ENCODE measurements at places on chromosomes 12 and 14. TPM values are rescaled to one million over a fixed set of nuclear protein-coding genes. Genes with fewer than 3 reads are reported as not detected.

DNA sequence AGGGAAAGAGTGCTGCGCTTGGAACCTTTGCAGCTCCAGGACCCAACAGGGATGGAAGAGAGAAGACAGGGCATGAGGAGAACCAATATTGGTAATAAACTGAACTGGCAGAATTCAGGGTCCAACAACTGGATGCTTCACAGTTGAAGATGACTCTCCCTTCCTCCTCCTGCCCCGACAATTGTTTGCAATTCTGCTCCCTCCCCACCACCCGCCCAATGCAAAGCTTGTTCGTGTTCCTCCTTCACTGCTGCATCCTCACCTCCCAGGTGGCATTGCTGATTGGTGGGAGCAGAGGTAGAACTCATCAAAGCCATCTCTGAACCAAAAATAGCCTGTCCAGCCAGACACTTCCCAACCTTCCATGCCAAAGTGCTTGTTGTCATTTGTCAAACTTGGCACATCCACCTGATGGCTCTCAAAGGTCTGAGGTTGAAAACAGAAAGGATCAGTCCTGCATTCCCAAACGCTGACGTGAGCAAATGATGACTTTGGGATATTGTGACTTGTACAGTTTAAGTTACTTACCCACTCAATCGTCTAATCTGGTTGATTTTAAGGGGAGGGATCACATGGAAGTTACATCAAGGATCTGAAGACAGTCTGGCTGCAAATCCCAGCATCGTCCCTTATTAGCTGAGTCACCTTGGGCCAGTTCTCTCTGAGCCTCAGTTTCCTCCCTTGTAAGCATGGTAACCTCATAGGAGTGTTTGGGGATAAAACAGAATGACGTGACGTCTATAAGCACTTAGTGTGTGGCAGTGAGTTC, 242.6 kb upstream of the CRY1 start:
- peaks cover 34% of the 10 kb centered on the region for H3K4me1 ChIP-seq
- H3K27ac ChIP-seq: no peak overlapping the region
- no peak overlapping the region for H3K4me3 ChIP-seq
- DNase-seq: no peak
- H3K36me3 ChIP-seq: peaks cover 5% of the 10 kb centered on the region
- no peaks in the 10 kb centered on the region for H3K27me3 ChIP-seq

- H3K4me3 ChIP-seq: no peak overlapping the region
- DNase-seq: no peak
- no peaks in the 10 kb centered on the region for H3K36me3 ChIP-seq
- no peaks in the 10 kb centered on the region for H3K27me3 ChIP-seq
- no peaks in the 10 kb centered on the region for H3K4me1 ChIP-seq
These were observed 26.4 kb downstream of the KCNK13 start for GRCh38 chr14:90088176-90088575.

- H3K27ac ChIP-seq: no peak overlapping the region
- no peak for DNase-seq
- H3K27me3 ChIP-seq: no peaks in the 10 kb centered on the region
- H3K4me3 ChIP-seq: no peak overlapping the region
These were observed 378.9 kb upstream of the PRICKLE1 start for GRCh38 chr12:42968426-42968825.

GRCh38 chr12:96258104-96258961, 64.2 kb downstream of the ELK3 start:
- H3K4me3 ChIP-seq: no peak overlapping the region
- no peak overlapping the region for H3K27ac ChIP-seq
- no peak for DNase-seq
- H3K36me3 ChIP-seq: peaks cover 3% of the 10 kb centered on the region
- H3K4me1 ChIP-seq: no peaks in the 10 kb centered on the region
- H3K27me3 ChIP-seq: no peaks in the 10 kb centered on the region

P3H3 gene
- total RNA-seq: 1.0 TPM

DNA sequence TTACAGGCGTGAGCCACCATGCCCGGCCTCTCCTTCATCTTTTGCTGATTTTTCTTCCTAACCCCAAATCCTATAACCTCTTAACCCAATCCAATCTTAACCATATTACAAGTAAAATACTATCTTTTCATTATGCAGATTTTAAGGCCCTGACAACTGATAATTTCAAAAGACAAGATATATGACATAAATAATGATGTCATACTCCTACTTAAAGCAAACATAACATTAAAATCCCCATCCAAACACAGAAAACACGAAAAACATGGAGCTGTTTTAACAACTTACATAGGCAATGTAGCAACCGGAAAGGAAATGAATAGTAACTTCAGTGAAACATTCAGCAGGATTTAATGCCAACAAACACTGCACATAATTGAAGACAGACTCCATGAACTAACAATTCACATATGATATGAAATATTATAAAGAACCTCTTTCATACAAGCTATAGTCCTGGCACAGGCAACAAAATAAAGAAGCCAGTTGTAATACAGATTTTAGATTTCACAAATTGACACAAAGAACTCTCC, 21.5 kb downstream of the USP44 start:
- H3K36me3 ChIP-seq: no peaks in the 10 kb centered on the region
- no peaks in the 10 kb centered on the region for H3K4me1 ChIP-seq
- no peak for DNase-seq
- H3K4me3 ChIP-seq: no peak overlapping the region
- H3K27me3 ChIP-seq: no peaks in the 10 kb centered on the region

GRCh38 chr12:32211066-32211899, 104.6 kb downstream of the BICD1 start:
- H3K4me1 ChIP-seq: no peaks in the 10 kb centered on the region
- H3K27ac ChIP-seq: no peak overlapping the region
- no peak for DNase-seq

GRCh38 chr14:54942913-54943312, 40.3 kb upstream of the GCH1 start:
- H3K27ac ChIP-seq: no peak overlapping the region
- H3K4me1 ChIP-seq: no peaks in the 10 kb centered on the region
- no peak overlapping the region for H3K4me3 ChIP-seq
- H3K36me3 ChIP-seq: peaks cover 9% of the 10 kb centered on the region
- H3K27me3 ChIP-seq: no peaks in the 10 kb centered on the region

GRCh38 chr14:67694791-67695393, 672 bp downstream of the RDH11 start:
- peak; percentile 38 for DNase-seq
- peaks cover 14% of the 10 kb centered on the region for H3K4me1 ChIP-seq
- H3K36me3 ChIP-seq: peaks cover 25% of the 10 kb centered on the region
- H3K4me3 ChIP-seq: peak overlapping the region; percentile 99
- peak overlapping the region; percentile 82 for H3K27ac ChIP-seq

SLIRP gene
- 187 TPM for total RNA-seq

DNA sequence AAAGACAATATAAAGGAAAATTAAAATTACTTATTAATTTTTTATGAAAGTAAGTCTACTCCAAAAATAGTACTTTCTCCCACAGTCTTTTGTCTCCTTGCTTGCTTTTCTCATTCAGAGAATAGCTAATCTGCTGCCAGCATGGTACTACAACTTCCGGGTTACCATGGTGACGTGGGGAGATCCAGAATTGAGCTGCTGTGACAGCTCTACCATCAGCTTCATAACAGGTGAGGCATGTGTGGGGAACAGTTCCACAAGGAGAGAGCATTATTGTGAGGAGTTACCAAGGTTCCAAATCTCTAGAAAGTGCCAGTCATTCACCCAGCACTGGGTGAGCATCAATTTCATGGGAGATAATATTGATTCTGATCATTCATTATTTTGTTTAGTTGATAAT, 197.8 kb downstream of the PTPRO start:
- H3K4me3 ChIP-seq: no peak overlapping the region
- no peaks in the 10 kb centered on the region for H3K4me1 ChIP-seq
- no peaks in the 10 kb centered on the region for H3K27me3 ChIP-seq
- no peak overlapping the region for H3K27ac ChIP-seq
- DNase-seq: no peak

GRCh38 chr12:69415471-69416275, 54.5 kb upstream of the FRS2 start:
- peak; percentile 6 for DNase-seq
- no peaks in the 10 kb centered on the region for H3K4me1 ChIP-seq
- H3K27ac ChIP-seq: no peak overlapping the region
- H3K4me3 ChIP-seq: no peak overlapping the region
- peaks cover 7% of the 10 kb centered on the region for H3K36me3 ChIP-seq
- H3K27me3 ChIP-seq: no peaks in the 10 kb centered on the region

- H3K4me3 ChIP-seq: no peak overlapping the region
- no peaks in the 10 kb centered on the region for H3K27me3 ChIP-seq
- H3K27ac ChIP-seq: no peak overlapping the region
- no peaks in the 10 kb centered on the region for H3K36me3 ChIP-seq
These were observed 187.0 kb downstream of the MED13L start for GRCh38 chr12:116090516-116090915.

- no peaks in the 10 kb centered on the region for H3K27me3 ChIP-seq
- no peak overlapping the region for H3K4me3 ChIP-seq
- peaks cover 2% of the 10 kb centered on the region for H3K4me1 ChIP-seq
- no peak overlapping the region for H3K27ac ChIP-seq
These were observed 231.8 kb upstream of the AMIGO2 start for GRCh38 chr12:47311568-47311967.

GRCh38 chr14:58797010-58797429, 159.3 kb downstream of the DACT1 start:
- DNase-seq: no peak
- H3K27ac ChIP-seq: no peak overlapping the region
- no peaks in the 10 kb centered on the region for H3K27me3 ChIP-seq

DNA sequence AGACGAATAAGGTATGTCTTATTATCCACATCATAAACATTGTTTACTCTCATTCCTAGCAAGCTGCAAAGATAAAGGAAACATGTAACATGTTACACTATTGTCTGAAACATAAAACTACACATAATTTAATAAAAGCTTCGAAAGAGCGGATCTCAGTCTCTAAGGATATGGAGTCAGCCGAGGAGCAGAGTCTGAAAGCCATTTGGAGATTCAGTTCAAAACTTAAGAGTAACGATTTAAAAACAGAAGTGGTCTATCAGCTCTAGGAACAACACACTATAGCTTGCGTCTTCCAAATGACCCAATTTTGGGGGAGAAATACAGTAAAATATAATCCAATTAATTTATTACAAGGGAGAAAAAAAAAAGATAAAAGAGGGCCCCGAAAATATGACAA, 775 bp downstream of the NEMF start:
- H3K27me3 ChIP-seq: no peaks in the 10 kb centered on the region
- no peak overlapping the region for H3K27ac ChIP-seq
- H3K4me3 ChIP-seq: peak overlapping the region; percentile 96

- H3K36me3 ChIP-seq: no peaks in the 10 kb centered on the region
- H3K27ac ChIP-seq: no peak overlapping the region
- H3K27me3 ChIP-seq: no peaks in the 10 kb centered on the region
- H3K4me3 ChIP-seq: no peak overlapping the region
- no peaks in the 10 kb centered on the region for H3K4me1 ChIP-seq
- DNase-seq: no peak
These were observed 31.8 kb downstream of the PKP2 start for GRCh38 chr12:32864731-32865130.

DNA sequence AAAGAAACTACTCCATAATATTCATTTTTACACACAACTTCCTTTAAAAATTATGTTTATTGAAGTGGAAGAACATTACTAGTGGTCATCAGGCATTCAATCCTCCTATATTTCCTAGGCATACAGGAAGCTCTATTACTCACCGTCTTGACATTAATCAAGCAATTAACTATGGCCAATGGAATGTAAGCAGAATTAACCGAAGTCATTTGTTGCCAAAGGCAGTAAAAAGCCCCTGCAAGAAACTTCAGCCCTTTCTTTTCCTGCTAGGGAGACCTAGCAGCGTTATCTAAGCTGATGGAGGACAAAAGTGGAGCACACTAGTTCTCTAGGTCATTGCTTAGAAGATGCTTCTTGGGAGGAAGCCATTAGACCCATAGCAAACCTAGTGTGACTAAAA, 399.6 kb downstream of the KCNH5 start:
- H3K4me3 ChIP-seq: no peak overlapping the region
- no peaks in the 10 kb centered on the region for H3K36me3 ChIP-seq
- no peak overlapping the region for H3K27ac ChIP-seq
- no peaks in the 10 kb centered on the region for H3K27me3 ChIP-seq
- no peaks in the 10 kb centered on the region for H3K4me1 ChIP-seq

DNA sequence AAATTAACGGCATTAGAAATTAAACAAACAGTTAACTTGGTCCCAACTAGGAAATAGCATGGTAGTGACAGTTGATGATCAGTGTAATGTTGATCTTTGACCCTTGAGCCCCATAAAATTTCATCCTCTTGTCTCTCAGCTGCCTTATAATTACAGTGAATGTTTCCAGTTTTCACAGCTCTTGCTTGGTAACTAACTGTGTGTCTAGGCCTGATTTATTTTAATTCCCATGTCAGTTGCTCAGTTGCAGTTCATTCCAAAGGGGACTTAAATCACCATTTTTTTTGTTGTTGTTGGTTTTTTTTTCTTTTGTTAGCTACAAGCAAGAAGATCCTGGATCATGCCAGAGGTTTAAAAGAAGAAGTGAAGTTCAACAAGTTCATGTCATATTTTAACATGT, 1883.7 kb upstream of the FLRT2 start:
- no peak for DNase-seq
- H3K4me1 ChIP-seq: no peaks in the 10 kb centered on the region
- no peak overlapping the region for H3K27ac ChIP-seq
- no peaks in the 10 kb centered on the region for H3K27me3 ChIP-seq

C12orf56 gene
- total RNA-seq: 3.7 TPM

- peaks cover 25% of the 10 kb centered on the region for H3K36me3 ChIP-seq
- peak overlapping the region; percentile 57 for H3K4me3 ChIP-seq
- no peak for DNase-seq
- H3K27ac ChIP-seq: peak overlapping the region; percentile 14
- H3K4me1 ChIP-seq: peaks cover 37% of the 10 kb centered on the region
- no peaks in the 10 kb centered on the region for H3K27me3 ChIP-seq
These were observed 960.3 kb downstream of the VRK1 start for GRCh38 chr14:97757491-97757890.

BCL11B gene
- 55.5 TPM for total RNA-seq

- no peak overlapping the region for H3K4me3 ChIP-seq
- no peaks in the 10 kb centered on the region for H3K4me1 ChIP-seq
- no peak overlapping the region for H3K27ac ChIP-seq
These were observed 12.9 kb downstream of the RIOX1 start for GRCh38 chr14:73503648-73504047.

A2ML1 gene
- total RNA-seq: 1.8 TPM

GRCh38 chr12:113970211-113970610, 4.1 kb upstream of the RBM19 start:
- peaks cover 44% of the 10 kb centered on the region for H3K27me3 ChIP-seq
- H3K4me1 ChIP-seq: peaks cover 12% of the 10 kb centered on the region
- DNase-seq: no peak

SSPN gene
- 4.0 TPM for total RNA-seq

- H3K36me3 ChIP-seq: no peaks in the 10 kb centered on the region
- no peak overlapping the region for H3K27ac ChIP-seq
- DNase-seq: no peak
- H3K4me3 ChIP-seq: no peak overlapping the region
- H3K4me1 ChIP-seq: peaks cover 4% of the 10 kb centered on the region
These were observed 88.2 kb downstream of the TSPAN9 start for GRCh38 chr12:3165078-3165980.

TROAP gene
- 22.1 TPM for total RNA-seq

DNA sequence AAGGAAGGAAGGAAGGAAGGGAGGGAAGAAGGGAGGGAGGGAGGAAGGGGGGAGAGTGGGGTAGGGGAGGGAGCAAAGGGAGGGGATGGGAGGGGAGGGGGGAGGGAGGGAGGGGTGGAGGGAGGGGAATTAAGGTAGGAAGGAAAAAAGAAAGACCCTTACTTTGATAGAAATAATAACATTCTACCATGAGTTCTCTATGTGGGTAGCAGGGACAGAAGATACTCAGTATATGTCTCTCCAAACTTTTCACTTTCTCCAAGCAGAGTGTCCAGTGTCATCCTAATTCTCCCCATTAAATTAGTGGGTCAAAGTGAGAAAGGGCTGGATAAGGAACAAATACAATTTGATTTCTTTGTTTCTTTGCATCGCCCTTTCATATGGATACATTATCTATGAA, 553.4 kb upstream of the USP15 start:
- no peak overlapping the region for H3K4me3 ChIP-seq
- H3K4me1 ChIP-seq: no peaks in the 10 kb centered on the region
- H3K36me3 ChIP-seq: no peaks in the 10 kb centered on the region
- H3K27ac ChIP-seq: no peak overlapping the region
- no peaks in the 10 kb centered on the region for H3K27me3 ChIP-seq

MANSC4 gene
- 0.14 TPM for total RNA-seq

All from thymus (tissue), 14 donors.